ENCODE measurements at places on chromosomes 11 and 22.

- no peak for DNase-seq
These were observed 134.3 kb upstream of the SESN3 start for GRCh38 chr11:95365348-95365747.

- no peak for DNase-seq
These were observed 22.4 kb downstream of the ENDOD1 start for GRCh38 chr11:95111923-95112540.

DNA sequence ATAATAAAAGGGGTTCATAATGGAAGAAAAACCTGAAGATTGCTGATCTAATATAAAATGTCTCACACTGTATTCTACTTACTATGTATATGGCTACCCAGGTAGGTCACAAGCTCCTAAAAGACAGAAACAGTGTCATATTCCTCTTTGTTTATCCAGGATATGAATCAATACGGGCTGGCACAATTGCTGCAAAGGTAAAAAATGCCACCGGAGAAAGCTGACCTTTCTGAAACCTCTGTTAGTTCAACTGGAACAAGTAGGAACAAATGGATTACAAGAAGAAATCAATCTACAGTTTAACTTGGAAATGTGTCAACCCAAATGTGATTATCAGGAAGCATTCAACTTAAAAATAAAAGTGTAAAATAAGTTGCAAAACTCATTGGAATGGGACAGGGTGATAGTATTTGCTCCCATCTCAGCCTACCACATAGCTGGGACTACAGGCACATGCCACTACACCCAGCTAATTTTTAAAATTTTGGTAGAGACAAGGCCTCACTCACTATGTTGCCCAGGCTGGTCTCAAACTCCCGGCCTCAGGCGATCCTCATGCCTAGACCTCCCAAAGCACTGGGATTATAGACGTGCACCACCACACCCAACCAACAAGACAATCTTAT lies 27.6 kb downstream of the SLC35F2 start:
- no peak for DNase-seq

- DNase-seq: no peak
These were observed 8.5 kb downstream of the RAB30 start for GRCh38 chr11:83063073-83063754.

GRCh38 chr22:19663821-19664355 lies 50.4 kb upstream of the SEPTIN5 start:
- DNase-seq: no peak

GRCh38 chr22:36037102-36037758 lies 8.6 kb upstream of the RBFOX2 start:
- DNase-seq: no peak

- DNase-seq: no peak
These were observed 225.0 kb downstream of the BLID start for GRCh38 chr11:121890946-121891515.

- no peak for DNase-seq
These were observed 7.3 kb downstream of the GVQW3 start for GRCh38 chr11:76388408-76388807.

All from renal cortex interstitium (tissue), 15 donors.